ENCODE measurements at places on chromosomes 16 and 17. TPM values are rescaled to one million over a fixed set of nuclear protein-coding genes. Genes with fewer than 3 reads are reported as not detected.

The CEP95 gene
- 135 TPM for total RNA-seq

The HOXB9 gene
- total RNA-seq, result 34.4 TPM

The PRSS36 gene
- total RNA-seq, result 1.4 TPM

The PPP1R27 gene
- total RNA-seq, result 0.35 TPM

- no peak overlapping the region for H3K4me3 ChIP-seq
- H3K4me1 ChIP-seq, result peaks cover 46% of the 10 kb centered on the region
- H3K27ac ChIP-seq, result no peak overlapping the region
- DNase-seq, result no peak
Measured at GRCh38 chr17:46736100-46736499, 82.4 kb downstream of the WNT3 start.

GRCh38 chr16:65672960-65673359 is 551.1 kb upstream of the CDH11 start:
- no peaks in the 10 kb centered on the region for H3K36me3 ChIP-seq
- no peak overlapping the region for H3K27ac ChIP-seq
- peaks cover 12% of the 10 kb centered on the region for H3K27me3 ChIP-seq

DNA sequence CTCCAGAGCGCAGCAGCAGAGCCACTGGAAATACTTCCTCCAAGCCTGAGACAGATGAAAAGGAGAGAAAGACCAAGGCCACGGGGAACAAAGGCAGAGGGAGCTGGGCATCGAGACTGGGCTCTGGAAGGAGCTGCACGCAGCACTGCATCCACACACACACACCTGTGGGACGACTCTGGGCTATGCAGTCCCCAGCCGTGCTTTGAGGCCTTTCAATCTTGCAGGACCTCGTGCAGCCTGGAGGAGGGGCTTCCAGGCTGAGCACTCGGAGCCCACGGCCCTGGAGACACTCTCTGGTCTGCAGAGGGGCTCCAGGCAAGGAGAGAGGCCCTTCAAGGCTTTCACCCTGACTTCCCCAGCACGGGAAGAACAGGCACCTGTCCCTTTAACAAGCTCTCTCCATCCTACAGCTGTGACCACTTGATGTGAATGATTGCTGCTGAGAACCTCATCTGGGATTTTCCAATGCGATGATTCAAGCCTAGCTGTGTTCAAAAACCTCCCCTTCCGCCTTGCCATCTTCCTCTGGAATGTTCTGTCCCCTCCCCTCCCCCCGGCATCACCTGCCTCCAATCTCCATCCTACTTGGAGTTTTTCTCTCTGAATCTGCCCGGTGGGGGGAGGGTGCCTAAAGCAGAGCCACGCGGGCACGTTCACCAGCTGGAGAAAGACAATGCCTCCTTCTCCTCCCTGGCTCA is 37.5 kb downstream of the RBFOX3 start:
- no peak for DNase-seq
- H3K27ac ChIP-seq, result no peak overlapping the region
- H3K27me3 ChIP-seq, result peaks cover 7% of the 10 kb centered on the region
- no peaks in the 10 kb centered on the region for H3K36me3 ChIP-seq

DNA sequence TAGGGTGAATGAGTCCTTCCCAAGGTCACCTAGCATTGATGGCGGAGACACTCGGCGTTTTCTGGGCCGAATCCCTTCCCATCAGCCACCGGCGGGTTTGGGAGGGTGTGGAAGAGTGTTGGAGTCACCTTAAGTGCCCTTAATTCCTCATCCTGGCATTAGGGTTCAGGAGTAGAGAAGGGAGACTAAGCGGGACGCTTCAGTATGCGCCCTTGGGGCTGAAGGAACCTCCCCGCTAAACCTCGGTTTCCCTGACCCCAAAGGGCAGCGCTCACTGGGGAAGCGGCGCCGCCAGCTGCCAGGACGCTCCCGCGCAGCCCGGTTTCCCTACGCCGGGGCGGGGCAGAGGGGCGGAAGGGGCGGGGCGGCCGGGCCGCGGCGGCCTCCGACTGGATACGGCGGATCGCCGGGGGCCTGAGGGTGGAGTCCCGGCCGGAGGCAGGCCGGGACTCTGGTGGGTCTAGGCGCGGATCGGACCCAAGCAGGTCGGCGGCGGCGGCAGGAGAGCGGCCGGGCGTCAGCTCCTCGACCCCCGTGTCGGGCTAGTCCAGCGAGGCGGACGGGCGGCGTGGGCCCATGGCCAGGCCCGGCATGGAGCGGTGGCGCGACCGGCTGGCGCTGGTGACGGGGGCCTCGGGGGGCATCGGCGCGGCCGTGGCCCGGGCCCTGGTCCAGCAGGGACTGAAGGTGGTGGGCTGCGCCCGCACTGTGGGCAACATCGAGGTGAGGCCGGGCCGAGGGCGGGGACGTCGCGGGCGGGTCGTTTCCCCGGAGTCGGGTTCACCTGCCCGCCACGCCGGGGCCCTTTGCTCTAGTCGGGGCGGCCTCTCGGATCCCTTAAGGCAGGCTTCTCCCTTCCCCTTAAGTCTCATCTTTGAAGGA is at the start of gene DHRS11:
TSS of gene DHRS11 (plus strand) at position 446 of the 882 bp plus-strand sequence. CDS start at position 577, 131 bp downstream.
- H3K27me3 ChIP-seq, result no peaks in the 10 kb centered on the region
- H3K4me1 ChIP-seq, result peaks cover 18% of the 10 kb centered on the region
- H3K27ac ChIP-seq, result peak within 1 kb of the TSS; percentile 76

DNA sequence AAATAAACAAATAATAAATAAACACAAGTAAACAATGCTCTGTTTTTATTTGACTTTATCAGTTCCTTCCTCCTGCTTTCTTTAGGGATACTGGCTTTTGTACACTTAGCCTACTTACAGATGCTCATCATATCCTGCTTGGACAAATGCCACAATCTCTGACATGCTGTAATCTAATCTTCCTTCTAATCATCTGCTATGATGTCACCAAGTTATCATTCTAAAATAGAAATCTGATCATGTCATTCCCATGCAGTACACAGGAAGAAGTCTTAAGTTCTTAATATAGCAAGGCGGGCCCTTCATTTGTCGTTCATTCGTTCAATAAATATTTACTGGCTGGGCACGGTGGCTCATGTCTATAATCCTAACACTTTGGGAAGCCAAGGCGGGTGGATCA is 9.1 kb upstream of the UBB start:
- no peaks in the 10 kb centered on the region for H3K36me3 ChIP-seq
- no peak overlapping the region for H3K4me3 ChIP-seq
- no peak overlapping the region for H3K27ac ChIP-seq
- DNase-seq, result no peak

GRCh38 chr16:29023279-29024277 is 38.7 kb downstream of the LAT start:
- H3K4me3 ChIP-seq, result no peak overlapping the region
- no peaks in the 10 kb centered on the region for H3K36me3 ChIP-seq
- peaks cover 6% of the 10 kb centered on the region for H3K27me3 ChIP-seq
- no peak overlapping the region for H3K27ac ChIP-seq
- DNase-seq, result no peak
- H3K4me1 ChIP-seq, result no peaks in the 10 kb centered on the region

- H3K4me3 ChIP-seq, result no peak overlapping the region
- H3K36me3 ChIP-seq, result no peaks in the 10 kb centered on the region
- DNase-seq, result no peak
- H3K27me3 ChIP-seq, result peaks cover under 1% of the 10 kb centered on the region
- no peak overlapping the region for H3K27ac ChIP-seq
Measured at GRCh38 chr17:17661834-17662385, 19.3 kb upstream of the RAI1 start.

GRCh38 chr16:50261160-50261706 is 5.1 kb upstream of the ADCY7 start:
- H3K36me3 ChIP-seq, result peaks cover 1% of the 10 kb centered on the region
- H3K4me3 ChIP-seq, result no peak overlapping the region
- H3K27me3 ChIP-seq, result no peaks in the 10 kb centered on the region
- DNase-seq, result no peak
- no peak overlapping the region for H3K27ac ChIP-seq
- peaks cover 11% of the 10 kb centered on the region for H3K4me1 ChIP-seq

DNA sequence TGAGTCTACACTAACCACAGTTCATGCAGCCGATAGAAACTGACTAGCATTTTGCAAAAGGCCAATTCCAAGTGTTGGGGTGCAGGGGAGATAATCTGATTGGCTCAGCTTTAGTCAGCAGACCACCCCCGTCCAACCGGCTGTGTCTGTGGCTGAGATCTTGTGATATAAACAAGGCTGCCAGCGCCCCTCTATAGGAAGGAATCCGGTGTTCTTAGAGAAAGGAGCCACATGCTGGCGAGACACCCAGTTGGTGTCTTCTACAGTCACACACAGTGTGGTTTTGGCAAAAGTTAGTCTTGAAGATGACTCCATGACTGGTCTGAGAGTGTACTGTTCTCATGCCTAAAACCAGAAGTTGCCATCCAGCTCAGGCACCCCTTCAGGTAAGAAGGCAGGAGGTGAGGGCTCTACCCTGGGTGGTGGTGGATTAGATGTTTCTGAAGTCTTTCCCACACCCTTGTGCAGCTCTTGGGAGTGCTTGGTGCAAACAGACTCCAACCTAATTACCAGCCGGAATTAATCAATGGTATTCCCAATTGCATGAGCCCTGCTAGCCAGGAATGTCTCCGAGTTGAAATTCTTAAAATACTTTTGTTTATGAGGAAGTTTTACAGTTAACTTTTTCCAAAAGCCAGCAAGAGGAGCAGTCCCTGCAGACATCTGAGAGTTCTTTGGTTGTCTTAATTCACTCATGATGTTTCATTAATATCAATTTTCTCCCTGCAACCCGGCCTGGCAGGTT is 172.3 kb upstream of the IRX6 start:
- no peak for DNase-seq
- peaks cover 23% of the 10 kb centered on the region for H3K4me1 ChIP-seq

DNA sequence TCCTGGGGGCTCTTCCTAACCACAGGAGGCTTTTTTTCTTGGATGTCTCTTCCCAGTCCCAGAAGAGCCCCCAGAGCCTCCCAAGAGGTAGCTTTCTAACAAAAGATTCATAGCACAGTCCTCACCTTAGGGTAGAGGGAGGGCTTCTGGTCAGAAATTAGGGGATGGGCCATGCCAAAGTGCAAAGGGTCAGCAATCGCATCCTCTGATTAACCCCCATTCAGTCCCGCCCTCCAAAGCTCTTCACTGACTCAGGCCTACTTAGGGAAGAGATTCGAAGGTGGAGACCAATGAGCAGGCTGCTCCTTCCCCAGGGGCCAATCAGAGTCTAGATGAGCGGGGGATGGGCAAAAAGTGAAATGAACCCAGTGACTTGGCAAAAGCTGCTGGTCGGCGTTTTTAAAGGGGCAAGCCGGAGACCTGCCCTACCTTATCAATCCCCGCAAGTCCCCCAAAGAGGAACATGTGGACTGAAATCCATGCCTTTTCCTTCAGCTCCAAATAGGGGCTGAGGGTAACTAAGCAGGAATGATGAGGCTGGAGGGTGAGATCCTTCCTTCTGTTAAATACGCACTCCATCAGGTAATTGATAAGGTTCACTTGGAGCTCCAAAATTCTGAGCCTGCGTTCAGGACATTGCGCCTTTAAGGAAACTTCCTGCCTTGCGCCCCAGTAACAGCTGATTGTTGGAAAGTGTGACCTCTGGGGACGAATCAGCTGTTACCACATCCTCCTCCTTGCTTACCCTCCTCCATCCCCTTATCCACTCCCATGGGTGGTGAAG is 6.9 kb upstream of the TLCD2 start:
- H3K27ac ChIP-seq, result peak overlapping the region; percentile 100
- peak; percentile 84 for DNase-seq
- H3K4me3 ChIP-seq, result peak overlapping the region; percentile 91
- H3K36me3 ChIP-seq, result peaks cover under 1% of the 10 kb centered on the region
- no peaks in the 10 kb centered on the region for H3K27me3 ChIP-seq
- peaks cover 45% of the 10 kb centered on the region for H3K4me1 ChIP-seq
